Stimulated activated CD8-positive, alpha-beta memory T cell treated with anti-CD3 and anti-CD28 coated beads, Interleukin-15, amount 100 ng/mL, for 4 hours (primary cell): ENCODE measurements at places on chromosomes 3 and 15.

GRCh38 chr15:35874260-35874905 is 328.4 kb upstream of the DPH6 start:
- no peak for DNase-seq

DNA sequence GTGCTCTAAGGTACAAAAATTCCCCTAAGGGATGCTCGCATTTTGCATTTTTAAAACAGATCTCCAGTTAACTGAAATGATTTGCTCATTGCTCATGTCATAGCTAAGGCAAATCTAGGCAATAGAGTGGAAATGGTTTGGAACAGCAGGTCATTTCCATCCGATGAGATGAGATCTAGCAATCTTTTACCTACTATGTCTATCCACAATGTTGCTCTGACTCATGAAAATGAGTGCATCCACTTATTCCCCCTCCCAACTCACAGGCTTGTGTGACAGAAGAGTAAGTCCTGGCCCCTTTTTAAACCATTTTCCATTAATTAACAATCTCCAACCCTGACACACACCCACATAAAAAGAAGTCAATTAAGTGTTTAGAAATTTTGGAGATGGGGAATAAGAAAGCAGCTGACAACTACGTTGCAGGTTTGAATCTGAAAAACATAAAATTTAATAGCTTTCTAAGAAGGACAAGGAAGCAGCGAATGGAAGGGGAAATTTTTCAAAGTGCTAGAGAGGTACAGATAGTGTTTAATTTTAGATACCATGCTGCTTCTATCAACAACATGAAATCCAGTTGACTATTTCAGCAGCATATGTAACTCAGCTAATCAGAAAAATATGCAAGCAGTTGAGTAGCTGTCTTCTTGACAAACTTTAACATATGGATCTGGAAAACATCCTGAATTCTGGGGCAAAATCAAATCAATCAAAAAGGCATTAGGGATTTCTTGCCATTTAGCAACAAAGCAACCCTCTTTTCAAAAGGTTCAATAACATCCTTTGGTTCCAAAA is 112.0 kb downstream of the TMCO5A start:
- DNase-seq, result no peak

GRCh38 chr15:88769161-88769971 is 33.9 kb upstream of the ACAN start:
- no peak for DNase-seq

DNA sequence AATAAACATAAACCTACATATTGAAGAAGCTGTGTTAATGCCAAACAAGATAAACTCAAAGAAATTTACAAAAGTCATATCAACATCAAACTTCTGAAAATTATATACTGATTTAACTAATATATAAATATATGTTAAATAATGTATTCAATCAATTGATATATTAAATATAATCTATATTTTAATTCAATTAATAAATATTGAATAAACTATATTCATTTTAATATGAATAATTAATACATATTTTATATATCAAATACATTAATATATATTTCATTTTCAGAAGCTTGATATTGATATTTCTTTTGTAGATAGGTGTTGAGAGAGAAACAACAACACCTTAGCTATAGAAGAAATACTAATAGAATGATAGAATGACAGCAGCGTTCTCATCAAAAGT is 768.1 kb downstream of the MECOM start:
- DNase-seq, result no peak

DNA sequence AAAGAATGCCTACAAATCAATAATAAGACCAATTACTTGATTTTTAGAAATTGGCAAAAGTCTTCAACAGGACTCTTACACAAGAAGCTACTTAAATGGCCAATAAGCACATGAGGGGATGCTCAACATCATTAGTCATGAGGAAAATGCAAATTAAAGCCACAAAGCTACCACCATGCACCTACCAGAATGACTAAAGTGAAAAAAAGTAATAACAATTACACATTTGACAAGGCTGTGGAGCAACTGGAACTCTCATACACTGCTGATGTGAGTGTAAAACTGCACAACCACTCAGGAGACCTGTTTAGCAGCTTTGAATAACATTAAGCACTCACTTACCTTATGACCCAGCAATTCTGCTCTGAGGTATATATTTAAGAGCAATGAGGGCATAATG is 68.4 kb downstream of the PPCDC start:
- DNase-seq, result no peak
